Lower lobe of right lung (tissue), 2 donors: ENCODE measurements at places on chromosomes 1 and 21.
A peak's percentile ranks its signal among the peaks of the same experiment; 100 is the strongest.

GRCh38 chr1:29811727-29812407 lies 575.5 kb downstream of the PTPRU start:
- DNase-seq = no peak

GRCh38 chr21:28823429-28823828 lies 169.2 kb downstream of the LTN1 start:
- no peak for DNase-seq

GRCh38 chr21:26844258-26845065 lies 747 bp downstream of the ADAMTS1 start:
- peak; percentile 57 for DNase-seq

DNA sequence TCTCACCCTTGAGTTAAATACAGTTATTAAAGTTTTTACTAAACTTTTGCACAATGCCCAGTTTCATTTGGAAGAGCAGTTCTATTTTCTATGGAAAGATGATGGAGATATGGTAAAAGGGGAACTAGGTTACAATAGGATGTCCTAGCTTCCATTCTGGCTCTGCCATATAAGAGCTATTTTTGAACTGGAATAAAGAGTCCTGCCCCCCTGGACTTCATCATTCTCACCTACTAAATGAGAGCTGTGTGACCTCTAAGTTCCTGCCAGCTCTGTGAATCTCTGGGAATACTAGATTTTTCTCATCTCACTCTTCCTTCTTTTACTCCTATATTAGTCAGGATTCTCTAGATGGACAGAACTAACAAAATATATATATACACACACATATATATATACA lies 106.3 kb downstream of the PRRX1 start:
- DNase-seq = no peak

DNA sequence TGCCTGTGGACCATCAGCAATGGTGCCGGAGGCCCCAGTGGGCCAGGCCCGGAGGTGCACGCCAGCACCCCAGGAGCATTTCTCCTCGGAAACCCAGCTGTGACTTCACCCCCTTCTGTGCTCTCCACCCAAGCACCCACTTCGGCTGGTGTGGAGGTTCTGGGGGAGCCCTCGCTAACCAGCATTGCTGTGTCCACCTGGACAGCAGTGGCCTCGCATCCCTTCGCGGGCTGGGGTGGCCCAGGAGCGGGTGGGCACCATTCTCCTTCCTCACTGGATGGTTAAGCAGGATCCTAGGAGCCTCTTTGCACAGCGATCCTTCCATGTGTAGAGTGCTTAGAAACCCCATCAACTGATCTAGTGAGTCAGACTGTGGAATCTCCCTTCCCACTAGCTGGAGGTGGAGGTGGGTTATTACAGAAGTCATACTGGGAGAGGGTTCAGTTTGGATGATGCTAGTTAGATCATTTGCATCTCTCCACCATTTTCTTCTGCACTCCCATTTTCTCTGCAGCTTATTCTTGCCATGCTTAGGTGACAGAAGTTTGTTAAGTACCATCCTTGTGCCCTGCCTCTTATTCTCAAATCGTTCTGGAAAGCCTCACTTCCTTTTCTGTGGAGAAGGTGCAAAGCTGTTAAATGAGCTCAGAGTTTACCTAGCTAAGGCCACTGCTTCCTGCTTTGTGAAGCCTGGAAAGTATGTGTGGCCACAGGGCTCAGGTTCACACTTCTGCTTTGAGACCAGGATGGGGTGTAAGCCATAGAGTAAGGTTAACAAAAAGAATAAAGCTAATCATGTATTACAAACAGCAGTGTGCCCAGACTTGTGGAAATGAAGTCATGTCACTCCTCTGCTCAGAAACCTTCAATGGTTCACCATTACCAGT lies 32.3 kb downstream of the TBX19 start:
- no peak for DNase-seq

- no peak for DNase-seq
Observed at GRCh38 chr1:171335964-171336363, 22.0 kb downstream of the FMO4 start.

GRCh38 chr1:101526813-101527212 lies 290.0 kb downstream of the S1PR1 start:
- DNase-seq = no peak

GRCh38 chr1:60906526-60906925 lies 175.8 kb upstream of the NFIA start:
- DNase-seq = no peak

DNA sequence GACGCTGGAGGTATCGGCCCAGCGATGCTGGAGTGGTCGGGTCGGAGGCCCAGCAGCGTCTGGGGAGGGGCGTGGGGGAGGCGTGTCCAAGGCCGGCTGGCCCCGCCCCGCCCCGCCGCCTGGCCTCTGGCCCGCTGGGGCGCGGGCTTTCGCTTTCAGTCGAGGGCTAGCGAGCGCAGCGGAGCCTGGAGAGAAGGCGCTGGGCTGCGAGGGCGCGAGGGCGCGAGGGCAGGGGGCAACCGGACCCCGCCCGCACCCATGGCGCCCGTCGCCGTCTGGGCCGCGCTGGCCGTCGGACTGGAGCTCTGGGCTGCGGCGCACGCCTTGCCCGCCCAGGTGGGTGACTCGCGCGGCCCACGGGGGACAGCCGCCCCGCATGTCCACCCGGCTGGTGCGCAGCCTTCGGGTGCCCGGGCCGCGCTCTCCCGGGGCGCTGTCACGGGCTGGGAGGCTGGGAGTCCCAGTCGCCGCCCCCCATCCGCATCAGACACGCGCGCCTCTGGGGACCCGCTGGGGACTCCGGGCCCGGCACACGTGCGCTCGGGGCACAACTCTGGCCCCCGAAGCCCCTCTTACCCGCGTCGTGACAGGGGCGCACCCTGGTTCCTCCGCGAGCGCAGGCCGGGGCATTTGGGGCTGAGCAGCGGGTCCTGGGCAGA lies at the start of gene TNFRSF1B:
TNFRSF1B (plus strand) TSS at position 158 of the 659 bp plus-strand sequence; CDS start at position 259, 101 bp downstream.
- peak; percentile 85 for DNase-seq

- DNase-seq = no peak
Observed at GRCh38 chr1:178727014-178727895, 2.2 kb downstream of the RALGPS2 start.

- no peak for DNase-seq
Observed at GRCh38 chr1:196856053-196856452, 31.8 kb upstream of the CFHR4 start.

- DNase-seq = no peak
Observed at GRCh38 chr1:247905181-247905580, 9.8 kb downstream of the OR2W3 start.

- no peak for DNase-seq
Observed at GRCh38 chr1:38244218-38244845, 197.7 kb upstream of the POU3F1 start.

DNA sequence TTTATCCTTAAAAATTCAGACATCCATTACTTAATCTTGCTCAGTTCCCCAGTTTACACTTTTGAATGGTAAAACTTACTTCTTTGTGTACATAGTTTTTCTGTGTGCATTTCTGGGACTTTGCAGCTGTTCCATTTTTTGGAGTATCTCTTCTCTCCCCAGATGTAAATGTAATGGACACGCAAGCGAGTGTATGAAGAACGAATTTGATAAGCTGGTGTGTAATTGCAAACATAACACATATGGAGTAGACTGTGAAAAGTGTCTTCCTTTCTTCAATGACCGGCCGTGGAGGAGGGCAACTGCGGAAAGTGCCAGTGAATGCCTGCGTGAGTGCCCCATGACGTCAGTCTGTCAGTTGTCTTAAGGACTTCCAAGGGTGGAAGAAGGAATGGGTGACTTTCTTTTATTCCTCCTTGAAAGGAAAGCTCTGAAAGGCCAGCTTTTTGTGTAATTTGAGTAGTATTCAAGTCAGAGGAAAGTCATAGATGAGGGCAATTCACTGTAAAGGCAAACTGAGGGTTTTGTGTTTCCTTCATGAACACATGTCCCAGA lies 75.7 kb upstream of the LAMC2 start:
- peak; percentile 62 for DNase-seq

- DNase-seq = no peak
Observed at GRCh38 chr1:40844887-40845878, 17.0 kb downstream of the CITED4 start.

- DNase-seq = no peak
Observed at GRCh38 chr1:47918257-47918867, 78.8 kb downstream of the TRABD2B start.

GRCh38 chr1:162709132-162709860 lies 77.0 kb downstream of the DDR2 start:
- no peak for DNase-seq

- no peak for DNase-seq
Observed at GRCh38 chr1:235147269-235147668, 13.8 kb downstream of the RBM34 start.

- no peak for DNase-seq
Observed at GRCh38 chr1:8862528-8862927, 16.0 kb downstream of the ENO1 start.

GRCh38 chr21:33199516-33200217 lies 30.1 kb upstream of the IFNAR2 start:
- DNase-seq = no peak

- DNase-seq = no peak
Observed at GRCh38 chr1:230857077-230857476, 11.2 kb downstream of the C1orf198 start.

DNA sequence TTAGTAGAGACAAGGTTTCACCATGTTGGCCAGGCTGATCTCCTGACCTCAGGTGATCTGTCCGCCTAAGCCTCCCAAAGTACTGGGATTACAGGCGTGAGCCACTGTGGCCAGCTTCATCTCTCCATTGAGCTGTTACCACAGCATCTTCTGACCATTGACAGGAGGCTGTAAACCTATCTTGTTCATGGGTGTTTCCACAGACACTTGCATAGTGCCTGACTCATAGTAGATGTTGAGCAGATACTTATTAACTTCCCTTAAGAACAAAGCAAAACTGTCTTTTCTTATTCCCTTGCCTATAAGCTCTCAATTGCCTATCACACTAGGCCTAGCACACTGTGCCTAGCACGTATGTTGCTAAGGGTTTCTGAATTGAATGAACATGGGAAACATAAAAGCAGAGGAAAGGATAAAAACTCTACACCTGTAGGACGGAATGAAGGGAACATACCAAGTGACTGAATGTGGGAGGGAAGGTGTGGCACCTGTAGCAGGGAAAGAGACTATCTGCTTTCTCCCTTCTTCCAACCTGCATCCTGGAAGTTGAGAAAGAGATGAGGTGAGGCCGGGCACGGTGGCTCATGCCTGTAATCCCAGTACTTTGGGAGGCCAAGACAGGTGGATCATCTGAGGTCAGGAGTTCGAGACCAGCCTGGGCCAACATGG lies 1.2 kb upstream of the C1orf54 start:
- DNase-seq = no peak

DNA sequence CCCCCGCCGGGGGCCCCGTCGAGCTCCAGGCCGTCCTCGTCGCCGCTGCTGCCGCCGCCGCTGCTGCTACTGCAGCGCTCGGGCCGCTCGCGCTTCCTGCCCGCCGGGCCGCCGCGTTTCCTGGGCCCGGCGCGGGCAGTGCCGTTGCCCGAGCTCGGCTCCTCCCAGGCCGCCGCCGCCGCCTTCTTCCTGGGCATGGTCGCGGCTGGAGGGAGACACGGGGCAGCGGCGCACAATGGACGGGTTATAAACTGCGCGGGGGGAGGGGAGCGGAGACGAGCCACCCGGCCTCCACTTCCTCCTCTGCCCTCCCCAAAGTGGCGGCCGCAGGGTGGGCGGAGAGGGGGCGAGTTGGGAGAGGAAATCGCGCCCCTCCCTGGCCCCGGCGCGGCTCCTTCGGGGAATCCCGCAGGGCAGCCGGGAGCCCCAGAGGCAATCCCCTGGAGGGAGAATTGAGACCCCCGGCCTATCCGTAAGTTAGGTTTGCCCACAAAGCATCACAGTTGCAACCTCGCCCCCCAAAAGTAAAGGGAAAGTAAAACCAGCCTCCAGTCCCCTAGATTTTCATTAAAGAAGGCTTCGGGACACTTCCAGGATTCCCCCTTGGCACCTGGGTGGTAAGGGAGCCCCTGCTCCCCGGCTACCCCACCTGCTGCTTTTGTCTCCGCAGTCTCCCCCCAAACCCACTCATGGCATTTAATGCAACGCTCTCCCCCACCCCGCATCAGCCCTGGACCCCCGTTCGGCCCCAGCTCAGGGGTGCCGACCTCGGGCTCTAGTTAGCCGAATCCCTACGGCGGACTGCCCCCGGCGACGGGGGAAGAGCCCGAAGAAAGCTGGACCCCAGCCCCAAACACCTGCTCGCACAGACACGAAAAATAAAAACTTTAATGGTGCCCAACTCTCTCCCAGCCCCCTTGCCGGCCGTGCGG lies 893 bp downstream of the RCC2 start:
- DNase-seq = peak; percentile 85

GRCh38 chr1:219174460-219175211 lies 958 bp downstream of the LYPLAL1 start:
- DNase-seq = no peak

DNA sequence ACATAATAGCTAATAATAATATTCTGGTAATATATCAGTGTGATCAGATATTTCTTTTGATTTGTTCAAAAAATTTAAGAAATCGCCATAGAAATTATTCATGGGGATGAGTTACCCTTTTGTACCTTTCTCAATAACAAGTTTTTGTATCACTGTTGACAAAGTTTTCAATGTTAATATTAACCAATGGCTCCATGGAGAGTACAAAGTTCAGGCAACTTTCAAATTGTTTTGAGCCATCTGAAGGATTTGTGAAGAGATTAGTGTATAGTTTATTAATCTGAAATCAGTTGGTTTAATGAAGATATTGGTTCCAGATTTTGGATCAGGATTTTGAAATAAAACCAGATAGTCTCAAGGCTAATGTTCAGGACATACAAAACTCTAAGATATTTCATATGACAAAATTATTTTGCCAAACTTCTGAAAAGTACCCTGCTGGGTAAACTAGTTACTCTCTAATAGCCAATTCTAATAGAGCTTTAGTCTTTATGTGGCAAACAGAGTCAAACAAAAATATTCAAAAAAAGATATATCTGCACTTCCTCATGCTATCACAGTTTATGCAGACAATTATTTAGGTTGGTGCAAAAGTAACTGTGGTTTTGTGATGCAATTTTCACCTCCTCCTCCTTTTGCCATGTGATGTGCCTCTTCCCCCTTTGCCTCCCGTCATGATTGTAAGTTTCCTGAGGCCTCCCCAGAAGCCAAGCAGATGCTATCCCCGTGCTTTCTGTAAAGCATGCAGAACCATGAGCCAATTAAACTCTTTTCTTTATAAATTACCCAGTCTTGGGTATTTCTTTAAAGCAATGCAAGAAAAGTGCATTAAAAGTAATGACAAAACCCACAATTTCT lies 1105.0 kb downstream of the PLA2G4A start:
- no peak for DNase-seq
